ENCODE measurements at places on chromosomes 4 and X.

- no peak for DNase-seq
Observed at GRCh38 chr4:90546114-90546513, 418.9 kb downstream of the CCSER1 start.

DNA sequence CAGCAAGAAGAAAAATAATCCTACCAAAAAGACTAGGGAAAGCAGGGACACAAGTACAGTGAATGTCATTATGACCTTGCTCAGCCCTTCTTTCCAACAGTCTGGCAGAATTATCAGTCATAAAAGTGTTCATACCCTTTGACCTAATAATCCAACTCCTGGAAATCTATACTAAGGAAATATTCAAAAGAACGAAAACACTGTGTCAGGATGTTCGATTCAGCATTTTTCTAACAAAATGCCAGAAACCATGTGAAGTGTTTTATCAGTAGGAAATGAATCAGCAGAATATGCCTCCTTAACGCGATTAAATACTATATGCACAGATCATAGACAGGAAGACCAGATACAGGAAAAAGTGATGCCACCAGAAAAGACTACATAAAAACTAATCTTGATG is 16.2 kb upstream of the S100G start:
- no peak for DNase-seq

DNA sequence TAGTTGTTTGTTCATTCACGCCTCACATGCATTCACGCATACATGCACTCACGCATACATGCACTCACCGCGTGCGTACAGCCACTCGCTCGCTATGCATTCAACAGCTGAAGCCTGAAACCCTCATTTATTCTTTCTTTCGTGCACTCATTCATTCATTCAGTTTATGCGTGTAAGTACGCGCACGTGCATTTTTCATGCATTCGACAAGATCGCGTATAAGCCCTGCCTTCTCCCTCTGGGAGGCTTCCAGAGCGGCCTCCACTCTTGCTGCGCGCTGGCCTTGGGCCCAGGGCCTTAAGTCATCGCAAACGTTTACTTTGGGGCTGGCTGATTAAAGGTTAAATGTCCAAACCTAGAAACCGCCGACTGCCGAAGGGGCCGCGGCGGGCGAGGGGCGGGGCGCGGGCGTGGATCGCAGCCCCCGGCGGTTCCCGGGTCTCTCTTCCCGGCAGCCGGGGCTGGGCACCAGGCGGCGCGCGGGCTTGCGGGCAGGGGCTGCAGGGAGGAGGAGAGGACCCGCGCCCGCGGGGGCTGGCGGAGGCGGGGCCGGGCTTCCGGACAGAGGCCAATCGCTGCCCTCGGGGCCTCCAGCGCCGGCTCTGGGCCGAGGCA is at the start of gene GYG2:
Gene GYG2, plus strand, starts transcription at position 587 of the 615 bp plus-strand sequence. CDS start 1,259 bp downstream, outside the sequence.
- DNase-seq: no peak

- no peak for DNase-seq
Observed at GRCh38 chr4:2695346-2696060, 60.6 kb downstream of the TNIP2 start.

GRCh38 chr4:143234153-143234552 is 49.4 kb downstream of the USP38 start:
- DNase-seq: no peak

GRCh38 chr4:63921561-63921960 is 487.7 kb downstream of the TECRL start:
- DNase-seq: no peak

DNA sequence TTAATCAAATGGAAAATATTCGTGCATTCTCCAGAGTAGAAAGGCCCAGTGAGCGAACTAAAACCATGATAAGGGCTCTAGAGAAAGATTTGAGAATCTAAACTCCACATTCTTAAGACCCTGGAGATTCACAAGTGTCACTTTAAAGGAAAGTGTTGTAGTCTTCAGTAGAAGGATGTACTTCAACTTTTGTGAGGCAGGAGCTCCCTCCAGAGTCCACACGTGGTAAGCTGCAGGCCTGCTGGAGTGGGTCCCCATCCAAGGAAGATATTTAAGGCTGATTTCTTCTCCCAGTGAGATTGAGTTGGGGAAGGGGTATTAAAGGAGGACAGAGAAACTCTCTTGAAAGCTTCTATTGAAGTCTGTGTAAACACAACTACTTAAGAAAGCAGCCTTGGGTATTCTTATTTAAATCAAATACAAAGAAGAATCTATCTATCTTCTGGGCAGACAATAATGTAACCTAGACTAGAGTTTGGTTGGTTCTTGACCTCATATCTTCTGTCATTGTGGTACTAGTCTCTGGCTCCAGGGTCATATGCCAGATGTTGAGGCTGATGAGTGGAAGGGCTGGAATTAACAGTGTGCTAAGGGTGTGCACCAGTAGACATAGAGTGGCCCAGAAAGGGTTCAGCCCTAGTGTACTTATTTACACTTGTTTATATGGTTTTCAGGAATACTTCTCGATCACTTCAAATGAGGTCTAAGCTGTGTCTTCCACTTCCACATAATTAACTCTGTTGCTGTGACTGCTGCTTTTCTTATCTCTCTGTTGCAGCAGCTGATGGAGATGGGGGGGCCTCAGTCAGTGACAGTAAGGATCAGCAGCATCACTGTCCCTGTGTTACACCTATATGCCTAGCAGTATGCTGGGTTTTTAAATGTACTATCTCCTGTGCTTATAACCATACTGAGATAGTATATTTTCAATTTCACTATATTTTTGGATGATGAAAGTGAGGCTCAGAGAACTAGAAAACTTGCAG is 76.1 kb downstream of the HMGB2 start:
- peak; percentile 52 for DNase-seq

GRCh38 chr4:3364634-3365314 is 72.0 kb downstream of the RGS12 start:
- no peak for DNase-seq

GRCh38 chr4:98682719-98683118 is 24.3 kb upstream of the TSPAN5 start:
- no peak for DNase-seq

- no peak for DNase-seq
Observed at GRCh38 chr4:158036998-158037397, 135.8 kb downstream of the GASK1B start.

DNA sequence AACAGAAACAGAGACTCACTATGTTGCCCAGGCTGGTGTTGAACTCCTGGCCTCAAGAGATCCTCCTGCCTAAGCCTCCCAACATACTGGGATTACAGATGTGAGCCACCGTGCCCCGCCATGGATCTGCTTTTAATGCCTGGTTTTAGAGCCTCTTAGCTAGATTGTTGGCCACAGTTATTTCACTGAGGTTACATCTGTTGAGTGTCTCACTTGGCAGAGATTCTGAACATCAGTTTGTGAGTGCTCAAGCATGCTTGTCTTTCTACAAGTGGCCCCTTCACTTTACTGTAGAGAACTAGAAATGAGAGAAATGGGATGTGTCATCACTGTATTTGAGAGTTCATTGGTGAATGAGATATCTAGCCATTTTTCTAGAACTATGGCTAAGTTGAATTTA is 218.5 kb downstream of the APBB2 start:
- no peak for DNase-seq

GRCh38 chr4:5337731-5338130 is 286.5 kb downstream of the STK32B start:
- no peak for DNase-seq

All from T-cell (primary cell).